ENCODE measurements at places on chromosomes 3 and 15. TPM values are rescaled to one million over a fixed set of nuclear protein-coding genes. Genes with fewer than 3 reads are reported as not detected.

Gene CLDN11
- total RNA-seq = 3.9 TPM

Gene ACTC1
- 2.1 TPM for total RNA-seq

Gene CEMIP
- 1.6 TPM for total RNA-seq

Gene HACD3
- total RNA-seq = 10.9 TPM

Gene CCR9
- not detected for total RNA-seq

Gene CNTN3
- 7.3 TPM for total RNA-seq

Gene COMMD2
- 8.2 TPM for total RNA-seq

Gene ZCWPW2
- total RNA-seq = not detected

Gene PTPN23
- 28.5 TPM for total RNA-seq

Gene LACTB
- total RNA-seq = 7.6 TPM

Gene SLC51B
- total RNA-seq = not detected

Gene CCDC51
- 0.33 TPM for total RNA-seq

- no peak for DNase-seq
Measured at GRCh38 chr3:169871129-169871886, 1.6 kb upstream of the LRRC31 start.

DNA sequence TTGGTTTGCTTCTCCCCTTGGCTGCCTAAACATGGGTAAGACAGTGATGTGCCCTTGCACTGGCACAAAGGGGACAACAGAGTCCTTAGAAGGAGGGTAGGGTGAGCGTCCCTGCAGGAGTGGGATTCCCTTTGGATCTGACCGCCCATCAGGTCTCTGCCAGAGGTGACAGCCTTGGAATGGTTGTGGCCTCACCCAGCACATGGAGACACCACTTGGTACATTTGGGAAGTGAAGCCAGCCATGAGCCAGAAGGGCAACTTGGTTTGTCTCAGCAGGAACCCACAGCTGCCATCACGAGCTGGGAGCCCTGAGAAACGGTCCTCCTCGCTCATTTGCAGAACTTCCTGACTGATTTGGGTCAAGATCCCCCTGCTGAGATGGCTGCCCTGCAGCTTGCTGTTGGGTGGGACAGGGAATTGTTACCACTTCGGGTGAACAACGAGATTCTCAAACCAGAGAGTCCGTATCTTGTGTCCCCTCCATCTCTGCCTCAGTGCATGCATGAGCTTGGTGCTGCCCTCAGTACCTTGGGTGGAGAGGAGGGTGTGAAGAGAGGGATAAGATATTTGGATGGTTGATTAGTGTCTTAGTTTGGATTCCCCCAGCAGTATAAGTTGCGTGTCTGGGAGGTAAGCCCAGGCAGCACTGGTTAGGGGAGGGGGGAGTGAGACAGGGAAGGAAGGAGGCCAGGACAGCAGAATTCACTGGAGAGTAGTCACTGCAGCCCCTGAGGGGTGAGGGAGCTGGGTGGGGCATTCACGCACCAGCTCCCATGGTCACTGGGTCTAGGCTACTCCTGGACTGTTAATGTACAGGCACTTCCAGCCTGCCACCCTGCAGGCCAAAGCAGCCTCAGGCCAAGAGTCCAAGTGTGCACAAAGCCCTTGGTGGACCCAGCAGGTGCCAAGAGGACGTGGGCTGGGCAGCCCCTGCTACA lies 168.8 kb upstream of the TOPAZ1 start:
- no peak for DNase-seq

- no peak for DNase-seq
Measured at GRCh38 chr15:71666763-71667620, 143.4 kb upstream of the NR2E3 start.

DNA sequence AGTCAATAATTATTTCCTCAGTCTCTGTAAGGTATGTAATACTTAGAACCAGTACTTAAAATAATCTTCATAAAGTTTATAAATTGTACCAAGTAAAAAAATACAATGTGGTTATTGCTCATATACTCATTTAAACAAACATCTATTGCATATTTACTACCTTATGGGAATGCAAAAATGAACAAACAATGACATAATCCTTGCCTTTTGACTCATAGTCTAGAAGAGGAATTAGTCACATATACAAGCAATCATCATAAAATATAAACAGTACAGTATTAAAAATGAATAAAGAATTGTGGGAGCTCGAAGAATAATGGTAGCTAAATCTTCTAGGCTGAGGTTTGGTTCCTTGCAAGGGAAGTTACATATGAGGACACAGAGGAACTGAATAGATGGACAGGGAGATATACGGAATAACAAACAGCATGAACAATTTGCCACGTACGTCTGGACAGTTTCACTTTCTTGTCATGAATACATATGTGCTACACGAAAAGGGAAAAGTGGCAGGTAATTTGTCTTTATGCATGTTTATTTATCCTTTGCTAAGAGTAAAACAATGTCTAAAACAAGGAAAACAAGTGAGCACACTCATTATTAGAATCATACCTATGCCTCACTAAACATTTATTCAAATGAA lies 17.2 kb downstream of the IMPG2 start:
- DNase-seq = no peak

- DNase-seq = no peak
Measured at GRCh38 chr15:73751899-73752805, 999 bp downstream of the INSYN1 start.

GRCh38 chr15:31563421-31563820 lies 236.8 kb downstream of the KLF13 start:
- no peak for DNase-seq

DNA sequence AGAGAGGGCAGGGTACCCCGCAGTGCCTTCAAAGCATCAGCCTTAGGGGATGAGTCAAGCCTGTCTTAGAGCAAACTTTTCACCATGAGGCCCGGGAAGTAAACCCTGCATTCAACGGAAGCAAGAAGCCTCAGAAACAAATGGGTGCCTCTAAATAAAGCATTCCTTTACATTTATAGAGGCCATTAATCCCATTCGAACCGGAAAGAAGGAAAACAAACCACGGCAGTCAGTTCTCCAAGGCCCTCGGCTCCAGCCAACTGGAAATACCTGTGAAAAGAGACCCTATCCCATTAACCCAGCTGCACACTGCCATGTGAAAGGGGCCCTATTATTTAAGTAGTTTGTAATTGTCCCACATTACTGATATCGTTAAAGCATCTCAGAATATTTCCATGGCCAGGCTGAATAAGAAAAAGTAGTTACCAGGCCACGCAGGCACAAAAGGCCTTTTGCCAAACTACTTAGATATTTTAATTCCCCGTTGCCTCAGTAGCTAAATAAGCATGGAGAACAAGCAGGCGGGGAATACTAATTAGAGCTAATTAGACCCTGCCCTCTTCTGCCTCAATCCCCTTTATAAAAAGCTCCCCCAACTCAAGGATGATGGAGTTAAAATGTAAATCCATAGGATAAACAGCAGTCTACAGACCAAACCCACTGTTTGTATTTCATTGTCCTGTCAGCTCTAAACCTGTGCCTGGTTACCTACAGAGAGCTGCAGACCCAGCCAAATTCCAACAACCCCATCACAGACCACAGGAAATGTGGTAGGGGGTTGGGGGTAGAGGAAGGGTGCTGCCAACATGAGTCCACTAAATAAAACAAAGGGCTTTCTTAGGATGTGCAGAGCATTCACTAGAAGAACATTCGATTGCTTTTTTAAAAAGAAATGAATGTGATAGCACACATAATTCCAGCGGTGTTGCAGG lies 4.1 kb downstream of the ITGB5 start:
- DNase-seq = no peak

DNA sequence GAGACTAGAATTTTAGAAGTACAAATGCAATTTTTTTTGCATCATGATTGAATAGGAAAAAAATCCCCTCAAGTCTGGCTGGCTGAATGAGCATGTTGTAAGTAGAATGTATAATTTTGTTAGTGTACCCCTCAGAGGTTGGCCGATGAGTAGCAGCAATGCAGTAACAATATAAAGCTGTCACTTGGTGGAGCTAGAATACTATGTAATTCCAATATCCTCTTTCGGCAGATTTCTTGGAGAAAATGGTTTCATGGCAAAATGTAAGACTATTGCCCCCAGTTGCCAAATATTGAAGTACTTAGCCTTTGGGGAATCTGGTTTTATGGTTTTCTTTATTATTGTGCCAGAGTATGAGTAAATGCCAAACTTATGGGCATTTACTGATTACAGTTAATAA lies 39.8 kb upstream of the SGO1 start:
- no peak for DNase-seq

DNA sequence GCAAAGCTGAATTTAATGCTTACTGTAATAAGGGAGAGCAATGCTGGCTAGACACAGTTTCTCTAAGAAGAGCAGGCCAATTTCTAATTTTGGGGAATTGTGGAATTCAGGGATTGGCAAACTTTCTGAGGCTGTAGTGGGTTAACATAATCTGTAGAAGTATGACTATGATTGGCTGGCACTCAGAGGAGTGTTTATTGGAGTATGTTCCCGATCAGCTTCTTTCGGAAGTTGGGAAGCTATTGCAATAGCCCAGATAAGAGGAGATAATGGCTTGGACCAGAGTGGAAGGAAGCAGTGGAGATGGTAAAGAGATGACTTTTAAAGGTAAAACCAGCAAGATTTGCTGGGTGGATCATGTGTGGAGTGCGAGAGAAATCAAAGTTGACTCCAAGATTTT lies 19.4 kb downstream of the TMOD3 start:
- DNase-seq = no peak

GRCh38 chr3:192373032-192373431 lies 354.3 kb downstream of the FGF12 start:
- no peak for DNase-seq

DNA sequence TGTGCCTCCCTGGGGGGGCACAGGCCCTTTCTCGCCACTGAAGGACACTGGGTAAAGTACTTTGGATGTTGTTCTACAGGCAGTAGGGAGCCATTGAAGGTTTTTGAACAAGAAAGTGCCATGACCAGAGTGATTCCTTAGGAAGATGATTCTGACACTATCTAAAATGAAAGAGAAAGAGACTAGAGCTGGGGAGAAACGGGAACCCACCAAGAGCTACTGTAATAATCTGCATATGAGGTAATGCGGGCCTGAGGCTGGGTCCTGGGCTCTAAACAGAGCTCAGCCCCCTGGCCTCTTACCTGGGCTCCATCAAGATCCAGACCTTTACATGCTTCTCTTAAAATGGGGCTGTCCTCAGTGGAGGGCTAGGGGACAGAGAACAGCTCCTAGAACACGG lies 24.9 kb downstream of the GRK7 start:
- DNase-seq = no peak

GRCh38 chr3:141812084-141812483 lies 48.9 kb downstream of the GRK7 start:
- no peak for DNase-seq

DNA sequence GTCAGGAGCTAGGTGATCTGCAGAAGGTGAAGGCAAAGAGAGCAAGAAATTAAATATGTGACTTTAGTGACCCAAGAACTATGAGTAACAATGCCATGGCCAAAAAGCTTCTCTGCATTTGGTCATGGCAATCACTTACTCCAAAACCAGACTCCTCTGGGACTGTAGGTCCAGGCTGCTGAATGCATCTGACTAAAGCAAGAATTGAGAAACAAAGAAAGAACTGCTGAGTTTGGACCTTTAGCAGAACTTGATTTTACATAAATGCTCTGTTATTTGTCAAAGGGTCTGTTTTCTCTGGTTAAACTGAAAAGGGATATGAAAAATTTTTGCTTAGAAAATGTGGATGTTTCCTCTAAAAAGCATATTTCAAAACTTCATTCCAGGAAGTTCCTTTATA lies 1102.2 kb downstream of the IGSF11 start:
- DNase-seq = no peak

DNA sequence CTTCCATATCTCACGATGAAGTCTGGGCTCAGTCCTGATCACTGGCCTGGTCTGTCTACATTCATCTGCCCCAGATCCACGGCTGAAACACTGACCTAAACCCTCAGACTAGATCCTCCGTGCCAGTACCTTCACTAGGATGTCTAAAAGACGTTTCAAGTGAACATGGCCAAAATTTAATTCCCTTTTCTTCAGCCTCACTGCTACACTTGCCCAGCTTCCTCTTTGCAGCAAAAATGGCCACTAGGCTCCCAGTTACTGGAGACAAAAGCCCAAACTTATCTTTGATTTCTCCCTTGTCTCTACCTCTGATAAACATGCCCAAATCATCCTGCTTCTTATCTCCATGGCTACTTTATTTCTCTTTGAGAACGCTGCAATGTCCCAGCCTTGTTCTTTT lies 1.7 kb downstream of the RASSF1 start:
- no peak for DNase-seq

DNA sequence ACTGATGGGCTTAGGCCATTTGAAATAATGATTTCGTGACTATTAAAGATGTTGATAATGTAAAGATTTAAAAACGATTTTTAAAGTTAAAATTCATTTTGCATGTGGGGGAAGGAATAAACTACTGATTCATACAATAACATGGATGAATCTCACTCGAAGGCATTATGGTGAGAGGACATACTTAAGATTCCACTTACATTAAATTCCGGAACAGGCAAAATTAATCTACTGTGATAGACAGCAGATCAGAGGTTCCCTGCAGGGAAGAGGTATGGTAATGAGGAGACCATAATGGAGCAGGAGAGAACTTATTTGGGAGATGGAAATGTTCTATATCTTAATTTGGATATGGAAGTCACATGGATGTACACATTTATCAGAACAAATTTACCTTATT lies 28.4 kb upstream of the RAB6B start:
- DNase-seq = no peak

- no peak for DNase-seq
Measured at GRCh38 chr3:195693428-195694216, 27.2 kb upstream of the MUC20 start.

GRCh38 chr3:120364821-120365220 lies 15.7 kb upstream of the LRRC58 start:
- no peak for DNase-seq

DNA sequence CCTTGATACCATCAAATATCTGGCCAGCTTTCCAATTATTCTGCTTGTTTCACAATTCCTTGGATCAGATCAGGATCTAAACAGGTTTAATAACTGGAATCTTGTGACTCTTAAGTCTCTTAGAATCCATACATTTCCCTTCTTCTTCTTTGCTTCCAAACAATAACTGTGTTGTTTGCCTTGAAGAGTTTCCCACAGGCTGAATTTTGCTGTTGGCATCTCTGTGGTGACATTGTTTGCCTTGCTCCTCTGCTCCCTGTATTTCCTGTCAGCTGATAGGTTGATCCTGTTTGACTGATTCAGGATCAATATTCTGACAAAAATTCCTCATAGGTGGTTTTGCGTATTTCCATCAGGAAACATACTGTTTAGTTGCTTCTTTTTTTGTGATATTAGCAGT lies 248.4 kb upstream of the LMCD1 start:
- DNase-seq = no peak

GRCh38 chr3:56525291-56525690 lies 31.7 kb upstream of the CCDC66 start:
- DNase-seq = no peak

GRCh38 chr3:75260-75659 lies 121.3 kb upstream of the CHL1 start:
- no peak for DNase-seq

GRCh38 chr15:78394026-78394425 lies 44.0 kb upstream of the IREB2 start:
- DNase-seq = no peak

DNA sequence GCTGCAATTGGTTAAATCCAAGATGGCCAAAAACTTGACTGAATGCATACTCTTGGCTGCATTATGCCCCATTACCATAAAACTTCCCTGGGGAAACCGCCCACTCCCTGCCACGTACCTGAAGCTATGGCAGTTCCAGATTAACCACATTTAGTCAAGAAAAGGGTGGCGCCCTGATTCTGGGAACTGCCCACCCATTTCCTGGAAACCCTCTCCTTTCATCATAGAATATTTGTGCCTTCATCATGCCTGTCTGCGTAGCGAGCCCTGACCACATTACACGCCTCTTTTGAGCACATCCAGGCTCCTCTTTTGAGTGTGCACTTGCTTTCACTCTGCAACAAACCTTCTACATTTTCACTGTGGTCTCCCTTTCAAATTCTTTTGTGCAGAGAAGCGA lies 5.2 kb downstream of the LINS1 start:
- peak; percentile 7 for DNase-seq

All from body of pancreas (tissue), 4 donors.